ENCODE measurements at places on chromosomes 6 and 20. TPM values are rescaled to one million over a fixed set of nuclear protein-coding genes. Genes with fewer than 3 reads are reported as not detected.

OXT gene
- total RNA-seq: not detected

SLC17A9 gene
- total RNA-seq: 5.6 TPM

PTCRA gene
- total RNA-seq: not detected

GRCh38 chr20:7497985-7498384 lies 442.3 kb downstream of the HAO1 start:
- H3K27ac ChIP-seq: no peak overlapping the region
- H3K27me3 ChIP-seq: no peaks in the 10 kb centered on the region
- H3K4me3 ChIP-seq: no peak overlapping the region
- no peak for DNase-seq
- H3K36me3 ChIP-seq: no peaks in the 10 kb centered on the region

GGTLC1 gene
- not detected for total RNA-seq

SLC52A3 gene
- total RNA-seq: not detected

- H3K4me1 ChIP-seq: no peaks in the 10 kb centered on the region
- DNase-seq: no peak
- H3K27me3 ChIP-seq: no peaks in the 10 kb centered on the region
- H3K36me3 ChIP-seq: no peaks in the 10 kb centered on the region
Observed at GRCh38 chr20:20658871-20659431, 53.5 kb downstream of the RALGAPA2 start.

PXDC1 gene
- total RNA-seq: 144 TPM

DNA sequence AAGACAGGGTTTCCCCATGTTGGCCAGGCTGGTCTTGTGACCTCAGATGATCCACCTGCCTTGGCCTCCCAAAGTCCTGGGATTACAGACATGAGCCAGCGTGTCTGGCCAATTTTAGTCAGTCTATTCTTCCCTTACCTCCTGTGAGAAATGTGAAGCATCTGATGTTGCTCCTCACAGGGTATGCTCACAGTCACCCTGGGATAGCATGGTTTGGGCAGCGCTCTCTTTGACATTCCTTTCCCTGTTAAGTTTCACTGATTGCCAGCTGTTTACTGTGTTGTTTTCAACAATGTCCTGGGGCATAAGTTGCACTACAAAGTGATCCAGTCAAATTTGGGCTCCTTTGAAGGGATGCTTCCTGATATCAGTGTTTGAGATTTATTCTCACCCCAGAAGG lies 13.1 kb downstream of the CDC5L start:
- no peak overlapping the region for H3K4me3 ChIP-seq
- no peaks in the 10 kb centered on the region for H3K4me1 ChIP-seq
- H3K27ac ChIP-seq: no peak overlapping the region
- no peaks in the 10 kb centered on the region for H3K27me3 ChIP-seq

LY6G6F gene
- not detected for total RNA-seq

DNA sequence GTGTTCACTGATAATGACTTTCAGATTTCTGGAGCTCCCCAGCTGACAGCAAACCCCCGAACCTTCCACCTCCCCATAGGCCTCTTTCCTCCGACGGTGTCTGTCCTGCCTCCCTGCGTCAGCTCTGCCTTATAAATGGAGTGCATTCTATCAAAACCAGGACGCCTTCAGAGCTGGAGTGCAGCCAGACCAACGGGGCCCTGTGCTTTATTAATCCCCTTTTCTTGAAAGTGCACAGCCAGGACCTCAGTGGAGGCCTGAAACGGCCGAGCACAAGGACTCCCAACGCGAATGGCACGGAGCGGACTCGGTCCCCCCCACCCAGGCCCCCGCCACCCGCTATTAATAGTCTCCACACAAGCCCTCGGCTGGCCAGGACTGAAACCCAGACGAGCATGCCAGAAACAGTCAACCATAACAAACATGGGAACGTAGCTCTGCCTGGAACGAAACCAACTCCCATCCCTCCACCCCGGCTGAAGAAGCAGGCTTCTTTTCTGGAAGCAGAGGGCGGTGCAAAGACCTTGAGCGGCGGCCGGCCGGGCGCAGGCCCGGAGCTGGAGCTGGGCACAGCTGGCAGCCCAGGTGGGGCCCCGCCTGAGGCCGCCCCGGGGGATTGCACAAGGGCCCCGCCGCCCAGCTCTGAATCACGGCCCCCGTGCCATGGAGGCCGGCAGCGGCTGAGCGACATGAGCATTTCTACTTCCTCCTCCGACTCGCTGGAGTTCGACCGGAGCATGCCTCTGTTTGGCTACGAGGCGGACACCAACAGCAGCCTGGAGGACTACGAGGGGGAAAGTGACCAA lies 42.3 kb upstream of the NAA20 start:
- H3K4me1 ChIP-seq: peaks cover 47% of the 10 kb centered on the region
- H3K4me3 ChIP-seq: peak overlapping the region; percentile 95
- DNase-seq: peak; percentile 94

- H3K27me3 ChIP-seq: peaks cover 39% of the 10 kb centered on the region
- peaks cover 27% of the 10 kb centered on the region for H3K4me1 ChIP-seq
- DNase-seq: peak; percentile 91
- no peak overlapping the region for H3K27ac ChIP-seq
Observed at GRCh38 chr6:41428996-41429421, 93.6 kb downstream of the NCR2 start.

GRCh38 chr20:21840991-21841390 lies 135.5 kb downstream of the PAX1 start:
- no peak for DNase-seq
- no peak overlapping the region for H3K27ac ChIP-seq
- no peaks in the 10 kb centered on the region for H3K36me3 ChIP-seq
- no peaks in the 10 kb centered on the region for H3K4me1 ChIP-seq
- no peaks in the 10 kb centered on the region for H3K27me3 ChIP-seq
- H3K4me3 ChIP-seq: no peak overlapping the region

GRCh38 chr6:5592886-5593519 lies 331.7 kb downstream of the FARS2 start:
- H3K27ac ChIP-seq: no peak overlapping the region
- no peaks in the 10 kb centered on the region for H3K4me1 ChIP-seq
- H3K27me3 ChIP-seq: no peaks in the 10 kb centered on the region
- H3K36me3 ChIP-seq: no peaks in the 10 kb centered on the region
- no peak for DNase-seq

TDRD6 gene
- 0.59 TPM for total RNA-seq

GRCh38 chr6:109477184-109477583 lies 5.8 kb downstream of the ZBTB24 start:
- H3K4me3 ChIP-seq: no peak overlapping the region
- no peak overlapping the region for H3K27ac ChIP-seq
- no peak for DNase-seq

TMC2 gene
- total RNA-seq: not detected

DNA sequence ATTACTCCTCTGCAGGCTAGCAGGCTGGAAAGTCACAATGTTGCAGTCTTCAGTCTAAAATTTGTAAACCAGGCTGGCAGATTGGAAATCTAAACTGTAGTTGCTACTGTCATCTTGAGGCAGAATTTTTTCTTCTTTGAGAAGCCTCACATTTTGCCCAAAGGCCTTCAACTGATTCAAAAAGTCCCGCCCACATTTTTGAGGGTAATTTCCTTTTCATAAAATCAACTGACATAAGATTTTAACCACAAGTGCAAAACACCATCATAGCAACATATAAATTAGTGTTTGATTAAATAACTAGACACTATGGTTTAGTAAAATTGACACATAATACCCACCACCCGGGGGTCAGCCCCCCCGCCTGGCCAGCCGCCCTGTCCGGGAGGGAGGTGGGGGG lies 28.4 kb downstream of the HLA-C start:
- peaks cover 7% of the 10 kb centered on the region for H3K4me1 ChIP-seq
- no peak overlapping the region for H3K4me3 ChIP-seq
- DNase-seq: no peak
- H3K36me3 ChIP-seq: no peaks in the 10 kb centered on the region

DNA sequence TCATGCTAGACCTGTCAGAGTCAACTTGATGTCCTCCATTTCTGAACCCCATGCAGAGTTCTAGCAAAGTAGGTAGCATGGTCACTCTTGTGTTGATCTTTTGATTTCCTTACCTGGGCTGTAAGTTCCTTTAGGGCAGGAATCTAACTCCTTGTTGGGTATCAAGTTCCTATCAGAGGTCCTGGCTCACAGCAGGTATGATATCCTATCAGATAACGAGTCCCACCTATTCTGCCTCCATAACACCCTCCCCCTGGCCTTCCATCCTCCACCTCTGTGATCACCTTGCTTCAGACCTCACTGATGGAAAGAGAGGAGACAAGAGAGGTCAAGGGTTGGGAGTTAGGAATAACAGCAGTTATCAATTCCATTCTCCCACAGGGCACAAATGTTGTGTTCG lies 76.1 kb downstream of the CDC40 start:
- no peaks in the 10 kb centered on the region for H3K27me3 ChIP-seq
- no peak overlapping the region for H3K27ac ChIP-seq
- no peaks in the 10 kb centered on the region for H3K36me3 ChIP-seq

DNA sequence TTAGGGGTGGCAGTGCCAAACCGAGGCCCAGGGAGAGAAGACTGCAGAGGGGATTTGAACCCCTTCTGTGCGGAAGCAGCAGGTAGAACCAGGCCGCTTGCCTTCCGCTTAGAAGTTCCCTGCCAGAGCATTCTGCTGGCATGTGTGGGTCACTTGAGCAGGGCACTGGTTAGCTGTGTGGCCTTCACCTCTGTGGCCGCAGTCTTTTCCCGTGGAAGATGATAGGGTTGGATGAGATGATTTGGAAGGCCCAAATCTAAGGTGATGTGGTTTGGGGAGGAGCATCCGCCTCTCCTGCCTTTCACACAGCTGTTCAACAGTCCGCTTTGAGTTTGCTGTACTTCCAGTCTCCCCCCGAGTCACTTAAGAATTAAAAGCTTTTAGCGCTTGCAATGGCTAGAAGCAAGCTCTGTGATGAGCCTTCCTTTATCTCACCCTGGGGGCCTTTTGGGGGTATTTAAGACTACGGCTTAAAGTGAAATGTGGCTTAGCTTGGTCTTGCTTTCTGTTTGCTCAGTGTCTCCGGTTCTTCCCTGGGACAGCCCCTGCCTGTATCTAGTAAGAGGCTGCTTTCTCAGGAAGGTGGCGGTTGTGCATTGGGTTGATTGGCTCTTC lies 743 bp downstream of the CMTR1 start:
- peaks cover 15% of the 10 kb centered on the region for H3K36me3 ChIP-seq
- H3K27me3 ChIP-seq: no peaks in the 10 kb centered on the region
- peak overlapping the region; percentile 89 for H3K4me3 ChIP-seq
- H3K4me1 ChIP-seq: peaks cover 13% of the 10 kb centered on the region
- DNase-seq: peak; percentile 83
- H3K27ac ChIP-seq: peak overlapping the region; percentile 87

KCNS1 gene
- 0.59 TPM for total RNA-seq

RNF217 gene
- total RNA-seq: 22.8 TPM

DNA sequence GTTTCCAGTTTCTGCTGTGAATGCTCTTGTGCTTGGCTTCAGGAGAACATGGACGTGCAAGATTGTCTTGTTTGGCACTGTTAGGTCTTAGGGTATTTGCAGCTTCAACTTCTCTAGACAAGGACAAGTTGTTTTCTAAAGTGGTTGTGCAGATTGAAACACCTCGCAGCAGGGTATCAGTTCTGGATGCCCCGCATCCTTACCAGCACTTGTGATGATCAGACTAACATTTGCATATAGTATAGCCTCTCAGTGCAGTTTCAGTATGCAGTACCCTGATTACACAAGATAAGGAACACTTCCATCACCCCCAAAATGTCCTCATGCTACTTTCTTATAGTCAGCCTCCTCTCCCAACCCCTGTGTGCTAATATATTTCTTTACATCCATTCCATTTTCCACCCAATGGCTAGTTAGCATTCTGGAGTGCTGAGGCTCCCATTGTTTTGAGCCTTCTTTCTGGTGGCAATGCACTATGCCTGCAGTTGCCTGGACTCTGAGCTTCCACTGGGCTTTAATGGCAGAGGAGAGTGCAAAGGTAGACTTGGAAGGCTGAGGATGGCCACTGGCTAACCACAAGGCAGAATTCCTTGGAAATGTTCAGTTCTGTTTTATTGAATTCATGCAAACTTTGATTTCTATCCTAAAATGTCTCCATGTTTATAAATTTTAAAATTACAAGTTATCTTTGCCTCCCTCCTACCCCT lies 35.4 kb downstream of the KIF3B start:
- no peak overlapping the region for H3K4me3 ChIP-seq
- H3K4me1 ChIP-seq: no peaks in the 10 kb centered on the region
- H3K36me3 ChIP-seq: peaks cover 45% of the 10 kb centered on the region
- peak; percentile 50 for DNase-seq
- no peaks in the 10 kb centered on the region for H3K27me3 ChIP-seq

RAMACL gene
- 3.3 TPM for total RNA-seq

- no peak overlapping the region for H3K4me3 ChIP-seq
- no peak overlapping the region for H3K27ac ChIP-seq
- DNase-seq: no peak
- H3K36me3 ChIP-seq: no peaks in the 10 kb centered on the region
- no peaks in the 10 kb centered on the region for H3K4me1 ChIP-seq
Observed at GRCh38 chr20:7879883-7880282, 60.4 kb downstream of the HAO1 start.

EBF4 gene
- total RNA-seq: under 0.01 TPM

DNA sequence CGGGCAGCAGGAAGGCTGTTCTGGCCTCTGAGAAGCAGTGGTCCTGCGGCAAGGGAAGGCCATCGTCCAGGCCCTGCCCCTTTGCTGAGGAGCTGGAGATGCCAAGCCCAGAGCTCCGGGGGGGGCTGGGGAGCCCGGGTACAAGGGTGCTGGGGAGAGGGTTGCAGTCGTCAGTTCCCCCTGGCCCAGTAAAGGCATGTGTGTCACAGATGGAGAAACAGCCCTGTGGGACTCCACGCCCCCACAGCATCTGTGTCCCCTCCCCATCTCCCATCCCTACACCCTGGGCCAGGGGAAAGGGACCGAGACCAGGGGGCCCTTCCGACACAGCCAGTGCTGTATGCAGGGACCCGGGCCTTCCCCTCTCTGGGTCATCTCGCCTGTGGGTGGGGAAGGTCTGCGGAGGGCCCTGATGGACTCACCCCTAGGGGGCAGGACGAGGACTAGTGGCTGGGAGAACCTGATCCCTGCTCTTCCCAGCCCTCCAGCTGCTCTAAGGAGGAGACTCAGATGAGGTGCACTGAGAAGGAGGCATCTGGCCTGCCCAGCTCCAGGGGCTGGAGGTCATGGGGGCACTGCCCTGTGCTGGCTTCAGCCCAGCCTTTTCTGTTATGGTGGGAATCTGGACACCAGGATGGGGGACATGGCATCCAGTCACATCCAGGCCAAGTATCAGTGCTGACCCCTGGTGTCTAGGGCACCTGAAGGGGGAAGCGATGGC lies 609 bp downstream of the MYL9 start:
- H3K4me3 ChIP-seq: peak overlapping the region; percentile 99
- peak; percentile 96 for DNase-seq
- peaks cover 26% of the 10 kb centered on the region for H3K36me3 ChIP-seq
- peaks cover 42% of the 10 kb centered on the region for H3K4me1 ChIP-seq

ZNFX1 gene
- total RNA-seq: 56.6 TPM

DNA sequence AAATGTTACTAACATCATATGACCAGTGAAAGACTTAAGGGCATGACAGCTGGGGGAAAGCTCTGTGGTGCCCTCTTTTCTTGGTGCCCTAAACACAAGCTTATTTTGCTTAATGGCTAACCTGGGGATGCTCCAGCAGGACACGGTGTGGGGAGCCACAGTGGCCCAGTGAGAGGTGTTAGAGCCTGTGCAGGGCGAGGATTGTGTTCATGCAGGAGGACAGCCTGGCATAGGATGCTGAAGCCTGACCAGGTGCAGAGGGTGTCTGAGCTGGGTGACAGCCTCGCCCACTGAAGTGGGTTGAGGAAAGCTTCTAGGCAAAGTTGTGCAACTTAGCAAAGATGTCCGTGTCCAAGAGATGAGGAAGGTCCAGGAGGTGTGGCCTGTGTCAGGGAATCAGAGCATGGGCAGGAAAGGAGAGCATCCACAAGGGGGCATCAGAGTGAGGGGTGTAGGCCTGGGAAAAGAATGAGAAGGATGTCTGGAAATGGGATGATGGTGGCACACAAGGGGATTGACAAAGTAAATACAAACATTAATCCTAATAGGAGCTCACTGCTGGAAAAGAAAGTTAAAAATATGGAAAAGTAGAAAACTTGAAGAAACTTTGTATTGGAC lies 33.9 kb downstream of the SLC17A4 start:
- H3K4me3 ChIP-seq: no peak overlapping the region
- H3K4me1 ChIP-seq: no peaks in the 10 kb centered on the region
- H3K36me3 ChIP-seq: no peaks in the 10 kb centered on the region
- peak; percentile 69 for DNase-seq
- H3K27me3 ChIP-seq: no peaks in the 10 kb centered on the region
- H3K27ac ChIP-seq: no peak overlapping the region
